ENCODE measurements at places on chromosomes 11 and 22.

DNA sequence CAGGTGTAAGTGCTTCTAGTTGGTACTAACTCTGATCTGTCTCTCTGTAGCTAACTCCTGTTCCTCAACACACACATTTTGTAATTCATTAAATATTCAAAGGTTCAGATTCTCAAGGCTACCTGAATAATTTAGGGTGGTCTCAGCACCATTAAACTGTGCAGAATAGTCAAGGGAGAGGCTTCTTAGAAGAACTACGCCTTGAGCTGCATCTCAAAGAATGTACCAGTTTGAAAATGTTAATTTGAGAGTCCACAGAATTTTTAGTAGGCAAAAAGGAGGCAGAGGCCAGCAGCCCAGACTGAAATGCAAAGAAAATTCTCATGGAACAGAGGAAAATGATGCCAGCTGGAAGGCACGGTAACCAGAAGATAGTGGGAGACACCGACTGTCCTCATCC is 72.2 kb downstream of the GAB2 start:
- DNase-seq: no peak

DNA sequence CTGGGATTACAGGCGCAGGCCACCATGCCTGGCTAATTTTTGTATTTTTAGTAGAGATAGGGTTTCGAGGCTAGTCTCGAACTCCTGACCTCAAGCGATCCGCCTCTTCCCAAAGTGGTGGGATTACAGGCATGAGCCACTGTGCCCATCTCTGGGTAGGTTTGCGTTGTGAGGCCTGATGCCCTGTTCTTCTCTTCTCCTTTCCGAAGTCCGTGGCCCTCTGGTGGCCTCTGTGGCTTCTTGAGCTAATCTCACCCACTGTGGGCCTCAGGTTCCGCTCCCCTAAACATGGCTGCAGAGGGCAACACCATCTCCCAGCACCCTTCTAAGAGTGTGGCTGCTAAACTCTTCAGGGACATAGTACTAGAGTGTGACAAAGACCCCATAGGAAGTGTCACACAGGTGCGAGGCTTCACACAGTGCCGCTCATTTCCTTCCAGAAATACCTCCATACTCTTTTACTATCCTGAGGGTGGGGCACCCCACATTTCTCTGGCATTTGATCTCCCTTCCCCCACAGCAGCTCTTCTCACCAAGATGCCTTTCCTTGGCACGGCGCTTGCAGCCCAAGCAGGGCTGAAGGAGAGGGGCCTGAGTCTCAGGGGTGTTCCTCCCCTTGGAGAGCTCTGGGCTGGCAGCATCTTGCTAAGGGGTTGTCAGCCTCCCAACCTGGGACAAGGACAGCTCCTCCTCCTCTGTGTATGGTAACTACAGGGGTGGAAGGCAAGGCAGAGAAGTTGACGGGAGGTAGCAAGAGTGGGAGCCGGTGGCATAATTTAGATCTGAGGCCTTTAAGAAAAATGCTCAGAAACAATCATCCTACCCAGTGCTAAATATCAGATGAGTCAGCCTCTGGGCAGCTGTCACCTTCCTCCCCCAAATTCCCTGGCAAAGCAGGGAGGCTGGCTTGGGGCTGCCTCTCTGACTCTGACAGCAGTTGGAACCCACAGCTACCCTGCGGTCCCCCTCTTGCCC is 6.1 kb downstream of the THY1 start:
- peak; percentile 68 for DNase-seq

GRCh38 chr11:127620671-127621070 is 620.1 kb upstream of the KIRREL3 start:
- no peak for DNase-seq

- no peak for DNase-seq
These were observed 2.6 kb downstream of the SPDYC start for GRCh38 chr11:65172600-65172999.

DNA sequence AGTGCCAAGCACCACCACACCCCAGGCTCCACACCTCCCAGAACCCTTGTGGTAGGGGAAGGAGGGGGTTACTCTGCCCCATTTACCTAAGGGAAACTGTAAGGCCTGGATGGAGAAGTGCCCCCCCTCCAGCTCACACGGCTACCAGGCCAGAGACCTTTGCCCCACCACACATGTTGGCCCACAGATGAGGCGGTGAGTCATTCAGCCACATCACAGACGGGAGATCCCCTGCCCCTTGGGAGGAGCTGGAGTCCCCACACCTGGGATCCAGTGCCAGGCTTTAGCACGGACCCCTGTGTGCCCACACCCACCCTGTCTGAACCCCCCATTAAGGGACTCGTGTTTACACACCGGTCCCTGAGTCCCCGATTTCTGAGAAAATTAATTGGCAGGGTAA is 24.9 kb downstream of the CDKN1C start:
- DNase-seq: peak; percentile 69

DNA sequence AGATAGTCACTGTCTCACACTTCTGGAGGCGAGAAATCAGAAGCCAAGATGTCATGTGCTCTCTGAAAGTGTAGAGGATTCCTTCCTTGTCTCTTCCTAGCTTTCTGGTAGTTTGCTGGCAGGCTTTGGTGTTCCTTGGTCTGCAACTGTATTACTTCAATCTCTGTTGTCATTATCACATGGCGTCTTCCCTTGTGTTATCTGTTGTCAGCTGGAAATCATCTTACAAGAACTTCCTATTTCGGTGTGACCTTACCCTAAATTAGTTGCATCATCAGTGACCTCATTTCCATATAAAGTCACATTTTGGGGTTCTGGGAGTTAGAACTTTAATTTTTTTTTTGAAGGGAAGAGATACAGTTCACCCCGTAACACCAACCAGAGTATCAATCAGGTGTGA is 3.3 kb upstream of the LIN7C start:
- DNase-seq: no peak

DNA sequence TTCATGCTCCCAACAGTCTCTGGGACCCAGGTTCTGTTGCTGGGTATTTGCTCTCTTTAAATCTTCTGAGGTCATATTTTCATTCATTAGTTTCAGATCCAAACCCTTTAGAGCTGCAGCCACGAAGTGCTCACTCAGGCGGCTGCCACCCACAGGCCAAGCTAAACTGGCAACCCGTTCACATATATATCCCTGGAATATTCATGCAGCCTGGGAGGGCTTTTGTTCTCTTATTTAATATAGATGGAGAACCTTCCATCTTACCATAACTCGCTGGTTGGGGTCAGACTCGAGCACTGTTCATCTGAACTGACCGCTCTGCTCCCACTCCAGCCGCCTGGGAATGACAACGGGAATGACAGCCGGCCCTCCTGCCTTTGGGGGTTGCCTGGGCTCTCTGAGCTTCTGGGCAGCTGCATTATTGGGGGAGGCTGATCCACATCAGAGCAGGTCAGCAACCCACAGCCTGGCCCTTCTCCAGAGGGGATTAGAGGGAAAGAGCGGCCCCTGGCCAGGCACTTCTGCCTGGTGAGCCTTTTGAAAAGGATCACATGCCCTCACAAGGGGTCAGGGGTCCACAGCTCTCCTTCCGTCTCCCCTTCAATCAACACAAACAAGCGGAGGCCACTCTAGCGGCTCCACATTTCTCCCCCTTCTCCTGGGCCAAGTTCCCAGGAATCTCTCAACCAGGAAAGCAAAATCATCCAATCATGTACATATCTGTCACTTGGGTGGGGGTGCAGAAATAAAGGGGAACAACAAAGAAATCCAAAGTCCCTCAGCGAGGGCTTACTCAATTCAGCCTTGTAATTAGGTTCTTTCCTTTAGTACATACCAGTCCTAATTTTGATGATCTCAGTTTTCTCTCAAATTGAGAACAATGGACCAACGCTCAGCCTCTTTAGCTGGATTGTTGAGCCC is 11.8 kb downstream of the TMEM184B start:
- DNase-seq: peak; percentile 48

DNA sequence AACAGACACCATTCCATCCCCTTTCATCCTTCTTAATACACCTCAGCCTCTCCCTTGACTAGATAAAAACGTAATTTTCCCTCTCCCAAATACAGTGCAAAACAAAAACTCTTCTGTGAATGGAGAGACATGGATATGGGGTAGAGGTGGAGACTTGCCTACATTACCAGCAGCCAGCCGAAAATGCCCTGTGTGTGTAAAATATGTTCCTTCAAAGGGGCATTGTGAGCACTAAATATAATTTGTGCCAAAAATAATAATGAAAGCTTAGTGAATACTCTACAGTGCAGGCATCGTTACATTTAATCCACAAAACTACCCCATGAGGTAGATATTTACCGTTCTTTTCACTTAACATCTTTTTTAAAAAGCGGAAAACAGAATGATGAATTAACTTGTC is 1.0 kb upstream of the TRIM44 start:
- no peak for DNase-seq

DNA sequence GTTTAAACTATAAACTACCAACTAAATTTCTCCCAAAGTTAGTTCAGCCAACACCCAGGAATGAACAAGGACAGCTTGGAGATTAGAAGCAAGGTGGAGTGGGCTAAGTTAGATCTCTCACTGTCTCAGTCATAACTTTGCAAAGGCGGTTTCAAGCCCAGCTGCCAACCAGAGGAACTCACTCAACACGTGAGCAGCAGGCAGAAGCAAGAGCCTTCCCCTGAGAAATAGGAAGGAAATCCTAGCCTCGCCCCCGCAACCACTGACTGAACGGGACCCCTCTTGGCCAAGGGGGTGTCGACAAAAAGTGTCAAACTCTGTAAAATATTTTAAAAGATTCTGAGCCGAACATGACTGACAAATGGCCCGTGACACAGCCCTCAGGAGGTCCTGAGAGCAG is 4.4 kb upstream of the KRTAP5-9 start:
- DNase-seq: no peak

DNA sequence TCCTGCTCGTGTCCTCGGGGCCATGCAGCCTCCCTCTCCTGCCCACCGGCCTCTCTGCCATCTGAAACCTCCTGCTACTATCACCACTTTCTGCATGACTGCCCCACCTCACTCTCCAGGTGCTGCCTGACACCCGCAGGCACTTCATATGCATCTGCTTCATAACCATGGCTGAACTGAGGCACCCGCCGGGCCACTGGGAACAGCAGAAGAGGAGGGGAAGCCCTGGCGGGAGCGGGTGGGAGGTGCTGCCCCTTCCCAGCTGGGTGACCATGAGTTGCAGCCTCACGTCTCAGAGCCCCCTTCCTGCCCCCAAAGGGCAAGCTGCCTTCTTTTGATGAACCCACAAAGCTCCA is 21.7 kb upstream of the PICK1 start:
- DNase-seq: no peak

GRCh38 chr11:13667795-13668101 is 720 bp upstream of the FAR1 start:
- DNase-seq: no peak

DNA sequence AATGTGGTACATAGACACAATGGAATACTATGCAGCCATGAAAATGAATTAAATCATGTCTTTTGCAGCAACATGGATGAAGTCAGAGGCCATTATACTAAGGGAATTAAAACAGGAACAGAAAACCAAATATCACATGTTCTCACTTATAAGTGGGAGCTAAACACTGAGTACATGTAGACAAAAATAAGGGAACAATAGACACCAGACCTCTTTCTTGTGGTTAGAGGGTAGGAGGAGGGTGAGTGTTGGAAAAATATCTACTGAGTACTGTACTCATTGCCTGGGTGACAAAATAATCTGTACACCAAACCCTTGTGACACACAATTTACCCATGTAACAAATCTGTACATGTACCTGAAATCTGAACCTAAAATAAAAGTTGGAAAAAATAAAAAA is 59.1 kb upstream of the ANO5 start:
- no peak for DNase-seq

DNA sequence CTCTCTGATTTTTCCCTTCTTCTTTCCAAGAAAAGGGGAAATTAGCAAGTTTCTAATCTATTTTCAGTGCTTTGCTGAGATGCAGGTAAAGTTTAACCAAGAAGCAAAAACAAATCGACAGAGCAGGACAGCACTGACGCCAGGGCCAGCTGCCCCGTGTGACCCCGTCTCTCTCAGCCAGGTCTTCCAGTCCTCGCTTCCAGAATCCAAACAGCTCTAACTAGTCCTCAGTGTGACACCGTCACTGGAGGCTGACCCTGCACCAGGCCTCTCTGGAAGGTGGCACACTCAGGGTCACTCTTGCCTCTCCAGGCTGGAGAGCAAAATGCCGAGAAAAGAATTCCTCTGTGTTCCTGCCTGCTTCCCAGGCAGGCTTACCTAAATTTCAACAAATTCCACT is 44.8 kb downstream of the SHANK2 start:
- no peak for DNase-seq

GRCh38 chr11:66607126-66607834 is 9.2 kb upstream of the RBM14 start:
- DNase-seq: peak; percentile 88

DNA sequence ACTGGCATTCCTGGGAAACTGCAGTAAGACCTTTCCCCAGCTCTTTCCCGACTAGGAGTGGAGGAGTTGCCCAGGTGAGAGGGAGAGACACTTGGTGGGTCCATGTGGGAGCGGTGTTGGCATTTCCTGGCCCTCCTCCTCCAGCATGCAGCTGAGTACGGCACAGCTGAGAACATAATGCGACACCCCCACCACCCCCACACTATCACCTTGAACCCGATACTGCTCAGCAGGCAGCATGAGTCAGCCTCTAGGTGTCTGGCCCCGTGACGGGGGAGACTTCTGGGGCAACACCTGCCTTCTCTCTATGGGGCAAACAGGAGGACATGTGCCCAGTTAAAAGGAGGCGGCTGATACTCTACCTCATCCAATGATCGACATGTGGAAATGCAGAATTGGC is 64.4 kb downstream of the PKNOX2 start:
- no peak for DNase-seq

GRCh38 chr11:103736315-103737036 is 300.0 kb upstream of the DDI1 start:
- no peak for DNase-seq

- DNase-seq: no peak
These were observed 13.5 kb downstream of the KCNQ1 start for GRCh38 chr11:2458321-2458720.

DNA sequence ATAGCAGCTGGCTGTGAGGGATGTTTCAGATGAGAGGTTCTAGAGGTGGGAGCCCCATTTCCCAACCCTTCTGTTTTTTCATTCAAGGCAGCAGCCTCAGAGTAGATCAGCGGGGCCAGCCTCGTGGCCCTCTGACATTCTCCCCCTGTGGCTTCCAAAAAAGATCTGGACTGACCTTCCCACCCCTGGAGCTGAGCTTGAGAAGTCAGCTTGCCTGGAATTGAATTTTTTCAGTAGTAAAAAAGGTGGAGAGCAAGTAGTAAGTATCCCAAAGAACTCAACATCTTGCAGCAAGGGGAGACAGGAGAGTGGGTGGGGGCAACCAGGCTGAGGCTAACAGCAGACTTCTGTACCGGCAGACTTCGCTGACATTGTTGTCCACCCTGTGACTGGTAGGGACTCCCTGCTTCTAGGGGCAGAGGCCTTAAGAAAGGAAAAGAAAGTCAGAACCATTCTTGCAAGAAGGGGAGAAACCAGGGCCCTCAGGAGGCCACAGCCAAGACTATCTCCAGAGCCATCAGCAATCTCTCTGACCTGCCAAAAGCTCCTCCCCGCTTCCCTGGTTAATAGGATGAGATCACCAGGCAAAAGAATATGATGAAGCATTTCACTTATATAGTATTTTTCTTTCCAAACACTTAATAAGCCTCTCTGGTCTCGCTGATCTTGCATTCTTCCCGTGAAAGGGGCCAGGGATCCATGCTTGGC is 2.0 kb upstream of the GRIK4 start:
- DNase-seq: peak; percentile 63

GRCh38 chr11:49995565-49995964 is 13.2 kb upstream of the OR4C12 start:
- DNase-seq: peak; percentile 36

All from amniotic epithelial cell (primary cell).